GM03348 (cell line): ENCODE measurements at places on chromosomes 1 and 21.

GRCh38 chr1:151841141-151841540 is 1.5 kb upstream of the C2CD4D start:
- no peak for DNase-seq

- DNase-seq: no peak
Observed at GRCh38 chr1:51336004-51336403, 5.6 kb upstream of the TTC39A start.

DNA sequence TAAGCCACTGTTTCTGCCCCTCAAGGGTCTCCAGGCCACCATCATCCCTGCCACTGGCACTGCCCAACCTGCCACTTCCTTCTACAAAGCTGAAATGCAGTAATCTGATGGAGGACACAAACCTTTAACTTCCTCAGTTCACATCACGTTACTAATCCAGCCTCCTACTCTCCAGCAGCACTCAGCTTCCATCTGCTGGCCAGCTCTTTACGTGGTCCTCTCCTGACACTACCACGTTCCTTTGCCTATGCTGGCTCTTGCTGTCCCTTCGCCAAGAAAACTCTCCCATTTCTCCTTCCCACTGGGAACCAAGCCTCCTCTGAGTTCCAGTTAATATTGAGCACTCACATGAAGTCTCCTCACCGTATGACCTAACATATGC is 124.0 kb downstream of the EDEM3 start:
- DNase-seq: no peak

DNA sequence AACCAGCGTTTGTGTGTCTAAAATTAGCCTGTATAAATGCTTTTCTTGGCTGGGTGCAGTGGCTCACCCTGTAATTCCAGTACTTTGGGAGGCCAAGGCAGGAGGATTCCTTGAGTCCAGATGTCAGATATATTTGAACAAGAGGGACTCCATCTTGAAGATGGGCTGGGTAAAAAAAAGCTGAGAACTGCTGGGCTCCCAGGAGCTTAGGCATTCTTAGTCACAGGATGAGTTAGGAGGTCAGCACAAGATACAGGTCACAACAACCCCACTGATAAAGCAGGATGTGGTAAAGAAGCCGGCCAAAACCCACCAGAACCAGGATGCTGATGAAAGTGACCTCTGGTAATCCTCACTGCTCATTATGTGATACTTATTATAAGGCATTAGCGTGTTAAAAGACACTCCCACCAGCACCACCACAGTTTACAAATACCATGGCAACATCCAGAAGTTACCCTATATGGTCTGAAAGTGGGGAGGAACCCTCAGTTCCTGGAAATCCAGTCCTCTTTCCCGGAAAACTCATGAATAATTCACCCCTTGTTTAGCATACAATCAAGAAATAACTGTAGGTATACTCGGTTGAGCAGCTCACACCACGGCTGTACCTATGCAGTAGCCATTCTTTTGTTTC is 36.2 kb upstream of the ZNF496 start:
- no peak for DNase-seq

DNA sequence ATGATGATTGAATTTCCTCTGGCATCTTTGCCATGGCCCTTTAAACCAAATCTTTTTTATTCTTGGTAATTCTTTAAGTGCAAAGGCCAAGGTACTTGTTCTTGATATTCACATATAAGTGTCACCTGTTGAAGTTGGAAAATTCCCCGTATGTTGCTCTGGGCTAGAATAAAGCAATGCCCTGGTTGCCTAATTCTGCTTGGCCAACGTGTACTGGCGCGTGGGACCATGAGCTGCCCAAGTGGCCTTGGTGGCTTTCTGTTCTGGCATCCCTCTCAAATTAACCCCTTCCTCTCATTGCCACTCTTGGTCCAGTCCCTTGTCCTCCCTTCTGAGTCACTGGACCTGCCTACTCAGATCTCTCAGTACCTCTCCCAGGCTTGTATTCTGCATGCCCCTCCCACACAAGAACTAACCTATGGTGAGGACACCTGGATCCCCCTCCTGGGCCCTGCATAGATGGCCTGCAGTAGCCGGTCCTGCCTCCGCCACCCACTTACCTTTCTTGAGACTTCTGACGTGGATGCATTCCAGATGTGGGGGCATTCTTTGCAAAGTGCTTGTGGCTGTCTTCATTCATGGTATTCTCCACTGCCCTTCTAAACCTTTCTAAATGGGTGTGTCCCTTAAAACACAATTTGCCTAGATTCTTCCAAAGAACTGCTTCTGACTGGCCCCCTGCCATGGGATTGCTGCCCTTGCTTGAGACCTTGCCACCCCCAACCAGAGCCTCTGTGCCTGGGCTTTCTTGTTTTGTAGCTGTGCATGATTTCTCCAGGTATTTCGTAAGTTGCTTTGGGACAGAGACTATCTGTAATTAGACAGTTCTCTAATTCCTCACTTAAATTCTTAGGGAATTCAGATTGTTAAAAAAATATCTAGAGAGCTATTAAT is 152.4 kb downstream of the GALNT2 start:
- no peak for DNase-seq

DNA sequence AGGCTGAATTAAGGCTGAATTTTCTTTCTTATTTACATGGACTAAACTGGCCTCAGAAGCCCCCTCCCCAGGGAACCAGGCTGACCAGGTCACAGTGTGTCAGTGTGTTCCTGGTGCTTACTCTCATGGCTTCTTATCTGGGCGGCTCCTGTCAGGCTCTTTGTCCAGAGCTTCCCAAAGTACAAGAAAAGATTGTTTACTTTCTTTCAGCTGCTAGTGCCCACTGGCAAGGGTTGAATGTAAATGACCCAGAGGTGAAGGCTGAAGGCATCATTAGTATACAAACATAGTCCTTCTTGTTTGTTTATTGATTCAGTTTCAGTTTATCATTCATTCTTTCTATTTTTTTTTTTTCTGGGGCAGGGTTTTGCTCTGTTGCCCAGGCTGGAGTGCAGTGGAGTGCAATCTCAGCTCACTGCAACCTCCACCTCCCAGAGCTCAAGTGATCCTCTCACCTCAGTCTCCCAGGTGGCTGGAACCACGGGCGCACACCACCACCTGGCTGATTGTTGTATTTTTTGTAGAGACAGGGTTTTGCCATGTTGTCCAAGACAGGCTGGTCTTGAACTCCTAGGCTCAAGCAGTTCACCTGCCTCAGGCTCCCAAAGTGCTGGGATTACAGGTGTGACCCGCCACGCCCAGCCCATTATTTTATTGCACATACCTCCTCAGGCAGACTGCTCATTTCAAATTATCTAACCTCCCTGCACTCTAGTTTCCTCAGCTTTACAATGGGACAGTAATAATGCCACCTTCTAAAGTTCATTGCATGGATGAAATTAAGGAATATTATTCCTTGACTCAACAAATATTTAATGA is 9.8 kb upstream of the KDM4A start:
- no peak for DNase-seq

DNA sequence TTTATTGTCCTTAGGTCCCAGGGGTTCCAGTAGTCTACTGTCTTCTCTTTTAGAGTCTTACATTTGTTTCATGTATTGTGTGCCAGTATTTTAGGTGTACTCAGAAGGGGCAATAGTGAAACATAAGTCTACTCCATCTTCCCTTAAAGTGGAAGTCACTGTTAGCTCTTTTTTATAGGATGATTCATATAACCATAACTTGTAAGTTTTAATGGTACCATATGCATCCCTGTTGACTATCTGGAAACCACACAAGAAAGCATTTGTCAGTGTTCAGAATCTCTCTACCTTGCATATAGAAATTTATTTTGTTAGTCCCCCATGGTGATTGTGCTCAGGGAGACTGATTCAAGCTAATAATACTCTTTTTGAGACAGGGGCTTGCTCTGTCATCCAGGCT is 149.9 kb downstream of the HS2ST1 start:
- no peak for DNase-seq

- no peak for DNase-seq
Observed at GRCh38 chr21:42682661-42683210, 29.3 kb downstream of the PDE9A start.

DNA sequence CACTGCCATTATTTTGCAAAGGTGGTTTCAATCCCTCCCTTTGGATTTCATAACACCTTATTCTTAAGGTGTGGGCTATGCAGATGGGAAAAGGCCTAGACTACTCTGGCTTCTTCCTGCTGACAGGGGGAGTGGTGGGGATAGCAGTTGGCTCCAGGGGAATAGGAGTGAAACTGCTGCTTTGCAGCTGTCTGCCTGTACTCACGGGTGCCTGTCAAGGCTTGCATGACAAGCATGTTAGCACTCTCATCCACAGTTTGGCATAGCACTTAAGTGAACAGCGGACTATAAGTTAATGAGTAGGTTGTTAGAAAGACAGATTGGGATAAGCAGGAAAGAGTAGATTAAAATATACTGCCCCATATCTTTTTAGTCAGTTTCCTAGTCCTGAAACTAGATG is 287.5 kb upstream of the DAB1 start:
- no peak for DNase-seq

DNA sequence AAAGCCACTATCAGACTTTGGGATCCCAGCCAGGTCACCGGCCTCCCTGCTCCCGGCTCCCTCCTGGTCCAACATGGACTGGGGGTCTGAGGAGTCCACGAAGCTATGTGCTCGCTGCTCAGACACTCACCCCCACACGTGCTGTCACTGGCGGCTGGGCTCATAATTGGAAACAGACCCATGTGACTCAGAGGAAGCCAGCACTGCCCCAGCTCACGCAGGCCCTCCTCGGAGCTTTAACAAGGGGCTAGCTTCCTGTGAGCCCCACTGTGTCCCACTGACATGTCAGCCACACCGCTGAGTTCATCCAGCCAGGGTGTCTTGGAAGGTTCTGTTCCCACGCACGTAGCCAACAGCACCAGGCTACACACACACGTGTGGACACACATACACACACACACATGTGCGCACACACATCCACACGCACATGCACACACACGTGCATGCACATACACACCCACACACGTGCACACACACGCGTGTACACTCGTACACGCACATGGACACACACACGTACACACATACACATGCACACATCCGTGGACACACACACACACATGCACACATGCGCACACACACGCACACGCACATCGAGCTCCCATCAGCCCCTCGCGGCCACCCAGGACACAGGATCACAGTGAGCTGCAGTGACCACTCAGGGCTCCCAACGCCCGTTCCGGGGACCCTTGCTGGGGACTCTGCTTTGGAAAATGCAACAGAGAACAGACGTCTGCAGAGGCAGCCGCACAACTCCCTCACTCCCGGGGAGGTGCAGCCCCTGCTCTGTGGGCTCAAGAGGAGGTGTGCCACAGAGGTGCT is 18.4 kb upstream of the COL6A2 start:
- peak; percentile 89 for DNase-seq

DNA sequence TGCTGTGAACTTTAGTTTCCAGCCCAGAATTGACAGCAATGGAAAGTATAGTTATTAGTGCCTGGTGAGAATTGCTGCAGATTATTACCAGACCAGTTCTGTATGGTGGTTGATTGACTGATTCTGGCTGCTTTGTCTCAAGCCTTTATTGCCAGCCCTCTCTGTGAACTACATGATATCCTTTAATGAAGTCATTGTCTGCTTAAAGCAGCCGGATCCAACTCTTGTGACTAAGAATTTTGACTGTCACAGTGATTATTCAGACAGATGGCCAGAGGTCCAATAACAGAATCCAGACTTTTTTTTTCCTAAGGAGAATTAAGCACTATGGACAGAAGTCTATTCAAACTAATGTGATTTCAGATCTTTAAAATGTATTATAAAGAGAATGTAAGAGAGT is 1548.6 kb upstream of the B3GALT2 start:
- DNase-seq: no peak

- no peak for DNase-seq
Observed at GRCh38 chr1:204821476-204821875, 49.2 kb upstream of the NFASC start.

DNA sequence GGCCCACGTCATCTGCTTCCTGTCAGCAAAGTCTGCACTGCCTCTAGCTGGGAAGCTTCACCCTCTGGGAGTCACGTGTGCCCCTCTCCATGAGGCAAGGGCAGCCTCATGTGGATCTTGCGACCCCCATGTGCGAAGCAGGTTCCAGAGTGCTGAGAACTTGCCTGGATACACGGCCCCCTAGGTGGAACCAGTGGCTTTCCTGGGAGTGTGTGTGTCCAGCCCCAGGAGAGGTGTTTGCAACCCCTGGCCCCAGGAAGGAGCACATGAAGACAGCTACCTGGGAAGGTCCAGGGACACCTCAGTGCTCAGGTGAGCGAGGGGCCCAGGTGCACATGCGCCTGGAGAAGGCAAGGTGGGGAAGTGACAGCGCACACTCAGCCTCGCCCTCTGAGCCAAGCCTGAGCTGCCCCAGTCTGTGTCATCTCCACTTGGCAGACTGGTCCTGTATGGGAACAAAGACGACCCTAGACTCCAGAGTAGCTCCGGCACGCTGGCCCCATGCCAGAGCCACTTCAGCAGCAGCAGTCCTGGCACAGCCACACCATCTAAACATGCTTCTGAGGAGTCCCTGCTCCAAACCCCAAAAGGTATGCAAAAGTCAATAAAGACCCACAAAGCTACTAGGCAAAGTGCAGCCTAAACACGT is 8.9 kb downstream of the LSS start:
- no peak for DNase-seq

- no peak for DNase-seq
Observed at GRCh38 chr21:44199448-44199847, 41.3 kb downstream of the ICOSLG start.

DNA sequence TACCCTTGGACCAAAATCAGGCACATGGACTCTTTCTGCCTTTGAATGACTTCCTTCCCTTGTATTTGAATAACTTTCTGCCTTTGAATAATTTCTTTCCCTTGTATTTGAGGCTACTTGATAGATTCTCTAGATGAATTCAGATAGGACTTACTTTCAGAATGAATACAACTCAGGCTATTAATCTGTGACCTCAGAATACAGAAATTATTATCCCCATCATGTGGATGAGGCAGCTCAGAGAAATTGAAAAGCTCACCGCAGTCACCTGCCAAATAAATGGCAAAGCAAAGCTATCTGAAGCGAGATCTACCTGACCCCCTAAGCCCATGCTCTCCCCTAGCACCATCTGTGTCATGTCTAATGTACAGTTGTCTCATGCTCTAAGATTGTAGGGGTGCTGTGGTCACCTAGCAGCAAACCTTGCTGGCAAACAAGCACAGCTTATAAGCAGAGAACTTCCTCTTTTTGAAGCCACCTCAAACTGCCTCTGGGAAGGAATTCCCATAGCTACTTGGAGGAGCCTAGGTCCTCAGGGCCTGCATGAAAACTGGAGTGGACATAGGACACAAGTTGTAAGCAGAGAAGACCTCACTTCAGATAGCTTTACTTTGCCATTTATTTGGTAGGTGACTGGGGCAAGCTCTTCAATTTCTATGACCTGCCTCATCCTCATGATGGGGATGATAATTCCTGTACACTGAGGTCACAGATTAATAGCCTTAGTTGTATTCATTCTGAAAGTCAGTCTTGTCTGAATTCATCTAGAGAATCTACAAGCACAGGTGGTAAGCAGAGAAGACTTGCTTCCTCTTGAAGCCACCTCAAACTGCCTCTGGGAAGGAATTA is 66.1 kb downstream of the FASLG start:
- no peak for DNase-seq
